ENCODE measurements at places on chromosomes 6 and 20.

- DNase-seq: no peak
Observed at GRCh38 chr6:107357842-107358241, 101.5 kb downstream of the PDSS2 start.

DNA sequence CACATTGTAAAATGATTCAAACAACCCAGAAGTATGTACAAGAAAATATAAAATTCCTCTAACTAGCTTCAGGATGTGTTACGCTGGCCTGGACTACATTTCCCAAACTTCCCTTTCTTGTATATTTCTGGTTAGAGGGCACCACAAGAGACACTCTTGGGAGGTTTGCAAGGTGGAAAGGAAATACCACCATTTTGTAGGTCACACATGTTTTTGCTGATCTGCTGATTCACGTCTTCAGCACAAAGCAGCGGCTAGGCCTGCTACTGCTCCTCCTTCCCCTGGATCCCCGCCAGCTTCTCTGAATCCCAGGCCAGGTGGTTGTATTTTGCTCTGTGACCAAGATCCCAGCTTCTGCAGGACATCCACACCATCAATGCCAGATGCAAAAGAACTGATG, 104.2 kb downstream of the AGPAT4 start:
- no peak for DNase-seq

DNA sequence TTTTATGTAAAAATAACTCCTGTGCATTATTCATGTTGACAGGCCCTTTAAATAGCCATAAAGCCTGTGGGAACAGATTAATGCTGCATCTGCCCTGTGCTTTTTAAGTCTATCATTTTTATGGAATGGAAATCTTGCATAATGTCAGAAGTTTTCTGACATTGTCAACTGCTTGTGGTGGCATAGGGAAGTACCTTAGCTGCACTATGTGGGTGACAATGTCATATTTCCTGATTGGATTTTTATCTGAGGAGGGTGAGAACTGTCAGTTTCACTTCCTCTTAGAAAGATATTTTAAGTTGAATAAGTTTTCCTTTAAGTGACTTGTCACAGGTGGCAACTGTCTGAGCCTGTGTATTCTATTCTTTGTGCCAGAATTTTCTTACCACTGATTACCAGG, 267.9 kb downstream of the PLCB1 start:
- DNase-seq: no peak

GRCh38 chr20:56833427-56833826, 204.3 kb downstream of the TFAP2C start:
- no peak for DNase-seq

GRCh38 chr20:41304002-41304401, 13.5 kb downstream of the ZHX3 start:
- DNase-seq: no peak

GRCh38 chr20:2687514-2687913, 5.1 kb upstream of the EBF4 start:
- DNase-seq: no peak

GRCh38 chr6:26420688-26421171, 18.7 kb downstream of the BTN3A1 start:
- DNase-seq: no peak

Measured in T-helper 17 cell (primary cell).